ENCODE measurements at places on chromosomes 5 and 9.

DNA sequence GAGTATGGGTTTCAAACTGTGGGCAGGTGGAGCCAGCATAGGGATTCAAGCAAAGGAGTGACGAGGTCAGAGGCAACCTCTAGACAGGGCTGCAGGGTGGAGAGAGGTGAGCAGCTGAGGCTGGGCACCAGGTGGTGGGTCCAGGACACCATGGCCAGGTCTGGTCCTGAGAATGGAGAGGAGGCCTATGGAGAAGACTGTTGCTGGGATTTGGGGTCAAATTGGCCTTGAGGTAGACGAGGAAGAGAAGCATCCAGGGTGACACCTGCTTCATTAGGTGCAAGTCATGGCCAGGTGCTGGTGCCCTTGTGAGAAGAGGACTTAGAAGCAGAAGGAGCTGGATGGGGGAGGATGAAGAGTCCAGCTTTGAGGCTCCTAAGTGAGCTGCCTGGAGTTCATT, 99.6 kb downstream of the NSG2 start:
- DNase-seq: no peak

- no peak for DNase-seq
These were observed at the start of gene CSF1R for GRCh38 chr5:150085950-150086715. CSF1R (minus strand) TSS chr5:150086554; CDS start chr5:150086427, 127 bp downstream.

- no peak for DNase-seq
These were observed 301.1 kb upstream of the PTGER4 start for GRCh38 chr5:40378396-40379177.

- DNase-seq: no peak
These were observed 34.1 kb downstream of the ACOT12 start for GRCh38 chr5:81359881-81360280.

GRCh38 chr5:153158608-153159007, 331.9 kb upstream of the GRIA1 start:
- no peak for DNase-seq

DNA sequence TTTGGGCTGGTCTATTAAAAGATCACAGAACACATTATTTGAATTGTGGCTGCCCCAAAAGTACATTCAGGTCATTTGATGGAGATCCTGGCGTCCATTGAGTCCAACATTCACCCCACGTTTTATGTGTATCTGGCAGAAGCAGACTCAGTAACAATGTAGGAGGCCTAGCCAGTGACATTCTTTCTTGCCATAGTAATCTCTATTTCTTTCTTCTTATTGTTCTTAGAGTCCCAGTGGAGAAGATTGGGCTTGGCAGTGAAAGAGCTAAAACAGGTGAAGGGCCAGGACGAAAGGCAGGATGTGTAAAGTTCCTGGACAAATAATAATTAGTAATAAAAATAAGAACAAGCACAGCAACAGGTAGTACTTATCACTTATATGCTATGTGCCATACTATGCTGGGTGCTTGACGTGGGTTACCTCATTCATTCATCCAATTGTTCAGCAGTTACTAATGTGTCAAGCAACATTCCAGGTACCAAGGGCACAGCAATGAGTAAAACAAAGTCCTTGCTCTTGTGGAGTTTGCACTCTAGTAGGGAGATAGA, 12.6 kb upstream of the ANKH start:
- no peak for DNase-seq

DNA sequence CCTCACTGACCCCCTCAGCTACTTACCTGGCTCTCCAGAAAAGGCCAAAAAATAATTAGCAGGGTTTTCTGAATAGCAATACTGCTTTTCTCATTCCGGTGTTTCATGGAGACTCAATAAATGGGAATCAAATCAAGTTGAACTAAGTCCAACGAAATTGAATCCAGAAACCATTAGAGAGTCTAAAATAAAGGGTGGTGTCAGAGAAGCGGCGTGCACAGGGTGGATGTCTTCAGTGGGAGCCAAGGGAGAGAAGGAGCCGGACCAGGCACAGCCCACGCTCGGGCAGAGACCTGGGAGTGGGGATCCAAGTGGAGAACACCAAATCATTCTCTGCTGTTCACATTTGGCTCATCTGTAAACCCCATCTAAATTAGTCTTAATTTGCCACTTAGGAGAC, 40.2 kb upstream of the WWC1 start:
- DNase-seq: peak; percentile 49

GRCh38 chr5:65120371-65120967, 351.7 kb downstream of the CWC27 start:
- no peak for DNase-seq

DNA sequence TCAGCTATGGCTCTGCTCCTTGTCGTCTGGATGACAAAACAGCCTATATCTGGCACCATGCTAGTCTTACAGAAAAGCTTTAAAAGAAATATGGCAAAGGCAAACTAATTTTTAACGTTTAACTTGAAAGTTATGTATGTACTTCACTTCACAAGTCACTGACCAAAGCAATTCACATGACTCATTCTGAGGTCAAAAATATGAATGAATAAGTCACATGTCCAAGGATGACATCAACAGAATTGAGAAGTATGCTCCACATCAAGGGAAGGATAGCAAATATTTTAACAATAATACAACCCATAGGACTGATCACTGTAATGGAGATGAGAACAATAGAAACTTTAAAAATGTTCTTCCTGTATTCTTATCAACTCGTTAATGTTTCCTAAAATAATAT, 1072.6 kb upstream of the NUDT12 start:
- DNase-seq: no peak

GRCh38 chr9:23825700-23826099, 340 bp downstream of the ELAVL2 start:
- no peak for DNase-seq

GRCh38 chr5:149072376-149072775, 9.5 kb upstream of the SH3TC2 start:
- no peak for DNase-seq

Data from anterior cingulate cortex (tissue), 58 donors.